ENCODE measurements at places on chromosomes 2 and 18.
A peak's percentile ranks its signal among the peaks of the same experiment; 100 is the strongest.

DNA sequence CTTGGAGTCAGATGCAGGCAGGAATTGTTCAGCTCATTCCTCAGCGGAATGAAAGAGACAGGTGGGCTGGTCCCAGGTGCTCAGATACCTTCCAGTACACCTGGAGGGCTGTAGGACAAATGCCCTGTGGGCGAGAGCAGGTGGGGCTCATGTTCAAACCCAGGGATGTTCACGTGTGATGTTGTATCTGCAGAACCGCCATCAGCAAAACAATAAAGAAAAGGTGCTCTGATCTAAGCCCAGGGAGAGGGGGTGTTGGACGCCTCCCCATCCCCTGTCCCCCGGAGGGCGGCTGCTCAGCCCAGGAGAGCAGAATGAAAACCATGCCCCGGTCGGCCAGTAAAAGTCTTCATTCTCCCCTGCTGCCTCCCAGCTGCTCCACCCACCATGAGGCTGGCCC is 197.4 kb downstream of the HAUS1 start:
- DNase-seq = no peak

GRCh38 chr2:230217424-230217823 is 2.4 kb downstream of the SP110 start:
- no peak for DNase-seq

GRCh38 chr2:58900246-58901027 is 659.3 kb upstream of the FANCL start:
- no peak for DNase-seq

- no peak for DNase-seq
These were observed 353.8 kb downstream of the RND3 start for GRCh38 chr2:150133623-150134022.

GRCh38 chr2:72236445-72237067 is 88.9 kb upstream of the CYP26B1 start:
- DNase-seq = no peak

GRCh38 chr2:141464995-141465394 is 665.8 kb downstream of the LRP1B start:
- no peak for DNase-seq

DNA sequence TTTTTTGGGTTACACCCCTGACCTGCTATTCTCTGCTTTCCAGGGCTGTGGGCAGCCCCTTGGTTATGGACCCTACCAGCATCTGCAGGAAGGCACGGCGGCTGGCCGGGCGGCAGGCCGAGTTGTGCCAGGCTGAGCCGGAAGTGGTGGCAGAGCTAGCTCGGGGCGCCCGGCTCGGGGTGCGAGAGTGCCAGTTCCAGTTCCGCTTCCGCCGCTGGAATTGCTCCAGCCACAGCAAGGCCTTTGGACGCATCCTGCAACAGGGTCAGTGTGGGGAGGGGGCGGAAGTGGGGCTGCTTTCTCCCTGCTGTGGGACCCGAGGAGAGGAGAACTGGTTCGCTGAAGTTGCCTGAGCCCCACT is 9.7 kb upstream of the WNT10A start:
- no peak for DNase-seq

GRCh38 chr2:3403587-3404334 is 24.3 kb downstream of the TRAPPC12 start:
- no peak for DNase-seq

DNA sequence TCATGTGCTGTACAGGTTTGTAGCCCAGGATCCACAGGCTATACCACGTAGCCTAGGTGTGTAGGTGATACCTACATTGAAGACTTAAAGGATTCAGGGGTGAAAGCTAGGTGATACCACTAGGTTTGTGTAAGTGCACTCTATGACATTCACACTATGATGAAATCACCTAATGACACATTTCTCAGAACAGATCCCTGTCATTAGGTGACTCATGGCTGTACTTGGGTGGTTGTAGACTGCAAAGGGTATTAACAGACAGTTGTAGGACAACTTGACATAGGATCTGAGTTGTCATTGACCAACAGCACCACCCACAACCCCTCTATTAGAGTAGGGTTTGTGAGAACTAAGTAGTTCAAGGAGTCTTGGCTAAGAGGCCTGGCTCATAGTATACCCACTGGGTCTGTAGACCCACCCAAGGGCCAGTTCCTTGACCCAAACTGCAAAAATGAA is 27.7 kb upstream of the SMCHD1 start:
- no peak for DNase-seq

GRCh38 chr2:210199186-210199765 is 26.0 kb downstream of the ACADL start:
- peak; percentile 40 for DNase-seq

GRCh38 chr2:30181176-30181575 is 34.4 kb downstream of the YPEL5 start:
- DNase-seq = no peak

GRCh38 chr2:176561706-176562105 is 292.5 kb downstream of the MTX2 start:
- DNase-seq = no peak

- no peak for DNase-seq
These were observed 59.9 kb upstream of the CERS6 start for GRCh38 chr2:168396131-168396530.

GRCh38 chr2:219596954-219597551 is 604 bp upstream of the STK11IP start:
- peak; percentile 69 for DNase-seq

GRCh38 chr2:10165282-10165681 is 42.7 kb downstream of the RRM2 start:
- DNase-seq = no peak

GRCh38 chr2:198597648-198598047 is 793.3 kb downstream of the PLCL1 start:
- no peak for DNase-seq

- DNase-seq = no peak
These were observed 181.8 kb downstream of the RAD51AP2 start for GRCh38 chr2:17336458-17336857.

DNA sequence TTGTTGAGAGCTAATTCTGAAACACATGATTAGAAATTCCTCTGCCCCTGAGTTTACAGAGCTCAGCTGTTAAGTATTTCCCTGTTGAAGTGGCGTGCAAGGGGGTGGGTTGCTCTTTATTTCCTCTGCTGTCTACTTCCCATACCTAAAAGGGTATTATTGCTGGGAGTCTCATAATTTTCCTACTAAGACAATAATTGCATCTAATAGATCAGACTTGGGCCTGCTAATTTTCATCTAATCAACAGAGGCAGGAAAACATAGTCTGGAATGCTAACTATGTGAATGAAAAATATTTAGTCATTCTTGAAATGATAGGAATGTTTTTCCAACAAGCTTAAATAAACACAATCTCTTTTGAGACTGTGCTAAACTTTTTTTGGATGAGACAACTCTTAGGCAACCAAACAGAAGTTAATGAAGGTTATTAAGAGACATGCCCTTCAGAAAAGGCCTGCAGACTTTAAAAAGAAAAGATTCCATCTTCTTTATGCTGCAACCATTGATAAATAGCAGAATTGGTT is 111.4 kb downstream of the FEZ2 start:
- no peak for DNase-seq

DNA sequence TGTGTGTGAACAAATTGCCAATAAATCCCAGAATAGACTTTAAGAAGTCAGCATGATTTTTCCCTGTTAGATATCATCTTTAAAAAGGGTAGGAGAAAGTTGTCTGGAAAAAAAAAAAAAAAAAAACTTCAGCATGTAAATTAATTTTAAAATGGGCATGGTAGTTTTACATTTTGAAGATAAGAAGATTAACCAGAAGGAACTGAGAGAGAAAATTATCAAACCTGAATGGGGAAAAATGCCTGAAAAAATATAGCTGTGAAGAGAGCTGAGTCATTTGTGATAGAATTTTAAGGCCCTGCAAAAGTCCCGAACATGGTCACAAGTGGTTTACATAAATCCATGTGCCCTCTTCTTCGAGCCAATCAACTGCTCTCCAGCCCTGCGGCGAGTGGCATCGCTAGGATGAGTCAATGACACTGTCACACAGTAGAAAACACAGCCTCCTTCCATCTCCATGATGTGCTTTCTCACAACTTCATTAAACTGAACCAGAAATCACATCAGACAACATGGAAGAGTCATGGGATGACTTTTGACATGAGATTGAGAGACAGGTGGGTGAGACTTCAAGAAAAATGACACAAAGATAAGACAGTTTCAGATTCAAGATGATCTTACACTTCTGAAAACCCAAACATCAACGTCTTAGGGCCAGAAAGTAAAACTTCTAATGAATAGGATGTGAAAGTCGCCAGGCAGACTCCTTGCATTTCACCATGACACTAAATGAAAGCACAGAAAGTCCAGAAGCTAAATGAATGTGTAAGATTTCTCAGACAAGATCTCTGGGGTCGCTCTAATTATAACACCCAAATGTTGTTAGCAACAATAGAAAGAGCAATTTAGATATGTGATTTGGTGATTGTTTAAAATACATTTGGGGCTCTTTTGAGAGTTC is 273.0 kb upstream of the ID2 start:
- DNase-seq = no peak

DNA sequence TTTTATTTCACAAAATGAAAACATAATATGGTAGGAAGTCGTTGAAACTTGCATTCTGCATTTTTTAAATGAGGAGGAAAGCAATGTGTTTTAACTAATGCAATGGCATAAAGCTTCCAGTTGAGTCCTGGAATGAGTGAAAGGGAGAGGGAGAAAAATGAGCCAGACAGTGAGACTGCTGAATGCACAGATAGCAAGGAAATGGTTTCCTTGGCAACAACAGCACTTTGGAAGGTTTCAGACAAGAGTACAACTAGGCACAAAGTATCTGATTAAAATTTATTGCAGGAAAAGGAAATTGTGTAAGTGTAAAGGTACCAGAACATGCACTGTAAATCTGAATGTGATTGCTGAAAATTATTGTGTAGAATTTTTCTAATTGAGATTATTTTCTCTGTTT is 320.1 kb upstream of the KYNU start:
- DNase-seq = no peak

DNA sequence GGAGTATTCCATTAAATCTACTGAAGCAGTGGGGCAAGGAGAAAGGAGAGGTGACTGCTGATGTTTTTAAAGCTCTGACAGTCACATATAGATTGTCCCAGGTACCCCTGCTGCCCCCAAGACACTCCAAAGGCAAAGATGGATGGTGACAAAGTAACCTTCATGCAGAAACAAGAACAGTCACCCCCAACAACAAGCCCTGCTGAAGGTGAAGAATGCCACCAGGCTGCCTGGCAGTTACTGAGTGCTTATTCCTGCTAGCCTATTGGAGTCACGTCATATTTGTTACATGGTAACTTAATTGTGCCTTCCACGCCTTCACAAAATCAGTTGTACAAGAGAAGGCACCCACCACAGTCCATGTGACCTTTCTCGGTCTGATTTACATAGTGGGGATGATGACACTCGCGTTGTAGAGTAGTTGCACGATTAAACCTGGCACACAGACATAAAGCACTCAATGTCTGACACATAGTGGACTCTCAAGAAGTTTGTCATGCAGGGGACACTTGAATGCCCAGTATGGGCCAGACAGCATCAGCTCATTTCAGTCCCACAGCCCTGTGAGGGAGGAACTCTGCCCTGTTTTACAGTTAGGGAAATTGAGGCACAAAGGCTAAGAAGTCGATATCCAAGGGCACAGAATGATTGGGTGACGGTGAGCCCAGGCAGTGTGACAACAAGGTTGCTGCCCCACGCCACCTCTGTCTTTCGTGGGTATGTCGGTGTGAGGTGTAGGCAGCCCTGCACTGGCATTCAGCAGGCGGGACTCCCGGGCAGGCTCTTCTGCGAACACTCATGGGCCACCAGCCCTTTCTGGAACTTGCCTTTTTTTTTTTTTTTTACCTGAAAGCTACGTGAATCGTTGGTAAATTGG is 62.7 kb downstream of the ZCCHC2 start:
- DNase-seq = no peak

DNA sequence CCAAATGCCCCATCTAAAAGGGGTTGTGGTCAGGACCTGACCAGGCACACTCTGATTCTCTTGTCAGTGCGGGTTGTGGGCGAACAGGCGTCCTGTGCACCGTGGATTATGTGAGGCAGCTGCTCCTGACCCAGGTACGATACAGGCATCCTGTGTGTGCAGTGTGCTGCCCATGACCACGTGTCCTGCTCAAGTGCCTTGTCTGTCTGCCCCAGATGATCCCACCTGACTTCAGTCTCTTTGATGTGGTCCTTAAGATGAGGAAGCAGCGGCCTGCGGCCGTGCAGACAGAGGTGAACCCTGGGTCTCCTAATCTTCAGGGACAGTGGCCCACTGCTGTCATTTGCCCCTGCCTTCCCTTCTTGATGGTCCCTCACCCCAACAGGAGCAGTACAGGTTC is 14.6 kb downstream of the PTPN18 start:
- no peak for DNase-seq

DNA sequence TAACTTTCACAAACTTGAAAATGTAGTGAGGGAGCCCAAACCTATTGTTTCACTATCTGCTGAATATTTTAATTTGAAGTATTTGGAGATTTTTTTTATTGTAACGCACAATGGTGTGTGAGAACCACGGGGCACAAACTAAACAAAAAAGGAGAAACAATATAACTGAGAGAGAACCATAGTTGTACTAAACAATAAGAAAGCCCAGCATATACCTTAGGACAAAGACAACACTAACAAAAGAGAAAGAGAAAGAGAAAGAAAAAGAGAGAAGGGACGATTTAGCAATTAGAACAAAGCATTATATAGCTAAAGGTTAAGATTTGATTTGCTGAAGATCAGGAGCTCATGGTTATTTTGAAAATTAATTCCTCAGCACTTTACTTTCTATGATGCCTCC is 906.0 kb upstream of the NXPH2 start:
- DNase-seq = no peak

GRCh38 chr2:107747964-107748583 is 78.6 kb upstream of the RGPD4 start:
- DNase-seq = no peak

- DNase-seq = no peak
These were observed 504.9 kb downstream of the CCDC85A start for GRCh38 chr2:56688661-56689060.

- DNase-seq = no peak
These were observed 62.8 kb upstream of the RNF152 start for GRCh38 chr18:61955644-61956043.

GRCh38 chr18:76098674-76099411 is 396.2 kb downstream of the ZNF516 start:
- no peak for DNase-seq

GRCh38 chr2:55519938-55520885 is 694 bp downstream of the CFAP36 start:
- DNase-seq = peak; percentile 64

DNA sequence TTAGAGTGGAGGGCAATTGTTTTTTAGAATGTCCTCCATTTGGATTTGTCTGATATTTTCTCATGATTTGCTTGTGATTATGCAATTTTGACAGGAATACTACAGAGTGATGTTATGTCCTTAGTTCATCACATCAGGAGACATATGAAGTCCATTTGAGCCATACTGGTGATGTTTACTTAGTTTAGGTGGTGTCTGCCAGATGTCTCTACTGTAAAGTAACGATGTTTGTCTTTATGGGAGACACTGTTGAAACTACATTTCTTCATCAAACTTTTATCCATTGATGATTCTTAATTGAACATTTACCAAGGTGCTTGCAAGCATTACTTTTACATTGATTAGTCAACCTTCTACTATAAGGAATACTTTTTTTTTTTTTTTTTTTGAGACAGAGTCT is 4.9 kb upstream of the SNORC start:
- DNase-seq = no peak

- DNase-seq = peak; percentile 87
These were observed 54.5 kb upstream of the BIN1 start for GRCh38 chr2:127161176-127162136.

GRCh38 chr2:196725882-196726281 is 73.6 kb downstream of the GTF3C3 start:
- DNase-seq = no peak

Data from NCI-H82 (cell line).